Pulmonary artery endothelial cell (primary cell): ENCODE measurements at places on chromosomes 6 and 20. TPM values are rescaled to one million over a fixed set of nuclear protein-coding genes. Genes with fewer than 3 reads are reported as not detected.

DNA sequence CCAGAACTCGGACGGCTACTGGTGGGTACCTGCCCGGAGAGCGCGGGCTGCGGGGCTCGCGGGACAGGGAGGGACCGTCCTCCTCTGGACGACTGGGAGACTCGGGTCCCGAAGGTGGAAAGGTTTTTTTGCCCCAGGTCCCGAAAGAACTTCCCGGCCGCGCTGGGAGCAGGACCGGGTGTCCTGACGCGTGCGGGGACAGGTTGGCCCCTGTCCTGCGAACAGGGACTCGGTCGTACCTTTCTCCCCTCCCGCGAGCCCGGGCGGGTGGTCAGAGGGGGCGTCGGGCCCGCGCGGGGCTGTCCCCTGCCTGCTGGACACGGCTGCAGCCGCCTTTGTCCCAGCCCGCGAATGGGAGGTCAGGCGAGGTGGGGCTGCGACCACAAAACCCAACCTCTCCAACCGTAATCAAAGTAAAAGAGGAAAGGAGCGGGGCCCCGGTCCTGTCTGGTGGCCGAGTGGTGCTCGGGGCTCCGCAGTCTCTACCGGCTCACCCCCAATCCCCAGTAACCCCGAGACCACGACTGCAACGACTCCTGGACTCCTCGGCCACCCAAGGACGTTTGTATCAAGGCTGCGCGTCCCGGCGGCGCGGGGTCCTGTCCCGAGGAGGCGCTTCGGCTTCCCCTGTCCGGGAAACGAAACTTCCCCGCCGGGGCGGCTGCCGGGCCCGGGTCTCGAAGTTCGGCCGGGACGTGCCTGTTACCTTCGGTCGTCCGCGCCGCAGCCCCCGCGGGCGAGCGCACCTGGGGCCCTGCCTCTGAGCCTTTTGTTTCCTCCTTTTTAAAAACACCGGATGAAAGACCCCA lies 798 bp downstream of the DSP start:
- no peak for DNase-seq

DNA sequence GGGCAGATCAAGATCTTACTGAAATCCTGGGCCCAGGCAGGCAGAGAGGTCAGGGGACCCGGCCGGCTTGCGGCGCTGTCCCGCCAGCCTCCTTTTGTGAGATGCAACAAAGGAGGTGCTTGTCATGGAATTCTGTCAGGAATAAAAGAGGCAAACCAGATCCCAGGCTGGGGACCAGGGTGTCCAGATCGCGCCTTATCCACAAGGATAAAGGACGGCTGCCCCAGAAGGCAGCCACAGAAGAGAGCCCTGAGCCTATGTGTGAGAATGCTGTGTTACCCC lies 42.6 kb upstream of the CDH22 start:
- DNase-seq, result no peak

DNA sequence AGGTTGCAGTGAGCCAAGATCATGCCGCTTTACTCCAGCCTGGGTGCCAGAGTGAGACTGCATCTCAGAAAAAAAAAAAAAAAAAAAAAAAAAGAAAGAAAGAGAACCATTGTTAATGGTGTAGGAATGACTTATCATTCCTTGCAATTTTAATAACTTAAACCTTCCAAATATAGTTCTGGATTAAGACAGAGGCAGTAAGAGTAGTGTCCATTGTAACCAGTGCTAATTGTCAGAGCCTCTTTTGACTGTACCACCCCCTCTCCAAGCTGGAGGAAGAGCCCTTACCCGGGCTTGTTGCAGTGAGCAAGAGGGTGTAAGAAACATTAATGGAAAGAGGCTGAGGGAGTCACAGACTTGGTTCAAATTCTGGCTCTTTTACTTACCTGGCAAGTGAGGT lies 53.8 kb downstream of the SASH1 start:
- DNase-seq, result no peak

GRCh38 chr20:31594558-31595379 lies 10.3 kb upstream of the ID1 start:
- no peak for DNase-seq

DNA sequence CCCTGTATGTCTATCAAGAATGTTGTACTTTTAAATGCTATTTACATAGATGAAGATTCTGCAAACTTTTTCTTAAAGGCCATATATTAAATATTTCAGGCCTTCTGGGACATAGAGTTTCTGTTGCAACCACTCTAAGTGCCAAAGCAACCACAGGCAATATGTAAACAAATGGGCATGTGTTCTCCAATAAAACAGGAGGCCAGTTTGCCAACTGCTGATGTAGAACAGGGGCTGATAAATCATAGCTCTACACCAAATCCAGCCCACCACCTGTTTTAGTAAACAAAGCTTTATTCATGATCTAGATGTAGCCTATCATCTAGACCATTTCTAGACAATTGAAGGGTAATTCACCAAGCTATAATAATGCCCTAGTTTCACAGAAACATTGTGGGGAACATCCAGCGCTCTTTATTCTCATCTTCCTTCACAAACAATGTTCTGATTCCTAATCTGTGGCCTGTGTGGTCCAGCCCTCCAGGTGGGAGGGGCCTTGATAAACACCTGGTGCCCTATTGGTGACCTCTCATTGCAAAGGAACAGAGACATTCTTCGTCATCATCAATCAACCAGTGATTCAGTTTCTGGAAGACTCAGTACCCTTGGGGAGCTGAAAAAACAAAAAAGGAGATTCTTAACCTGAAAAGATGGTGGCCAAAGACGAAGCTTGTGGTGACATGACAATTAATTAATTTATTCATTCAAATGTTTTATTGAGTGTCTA lies 80.2 kb downstream of the PREP start:
- no peak for DNase-seq

Gene MAK
- total RNA-seq, result under 0.01 TPM in 1 of 2 replicates, not detected in the other

GRCh38 chr6:87220997-87221396 lies 65.6 kb downstream of the ZNF292 start:
- no peak for DNase-seq

Gene TRIM40
- not detected in 2 replicates for total RNA-seq

DNA sequence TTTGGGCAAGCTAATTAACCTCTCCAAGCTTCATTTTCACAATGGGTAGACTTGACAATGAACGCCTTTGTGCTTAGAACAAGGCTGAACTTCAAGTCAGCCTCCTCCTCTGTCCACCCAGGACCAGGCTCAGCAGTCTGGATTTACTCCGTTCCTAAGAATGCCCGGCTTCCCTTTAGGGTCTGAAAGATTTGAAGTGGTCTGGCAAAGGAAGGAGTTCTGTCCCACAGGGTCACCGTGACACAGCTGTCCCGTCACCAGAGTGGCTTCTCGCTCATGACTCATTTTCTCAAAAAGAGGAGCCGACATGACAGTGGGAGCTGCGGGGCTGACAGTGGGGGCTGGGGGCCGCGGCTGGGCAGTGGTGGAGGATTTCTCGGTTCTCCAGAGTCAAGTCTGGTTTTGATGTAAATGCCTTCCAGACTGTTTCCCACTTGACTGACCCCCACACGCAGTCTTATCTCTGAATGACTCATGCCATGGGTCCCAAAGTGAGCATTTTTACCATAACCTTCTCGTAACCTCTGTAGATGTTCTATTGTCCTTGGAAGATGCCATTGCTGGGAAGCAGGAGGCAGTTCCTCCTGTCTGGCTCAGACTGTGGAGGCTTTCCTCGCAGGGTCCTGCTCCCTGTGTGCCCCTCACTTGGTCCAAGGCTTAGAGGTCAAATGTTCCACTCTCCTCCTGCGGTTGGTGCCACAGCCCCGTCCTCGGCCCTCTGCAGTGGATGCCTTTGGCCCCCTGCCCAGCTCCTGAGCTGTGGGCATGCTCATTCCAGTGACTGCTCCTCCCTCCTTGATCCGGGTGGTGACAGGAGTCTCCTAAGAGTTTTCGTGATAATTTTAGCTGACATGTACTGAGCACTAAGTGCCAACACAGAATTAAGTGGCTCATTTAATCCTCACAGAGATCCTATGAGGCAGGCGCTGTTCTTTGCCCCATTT lies 253.1 kb downstream of the FNDC1 start:
- DNase-seq, result no peak

Gene SRSF12
- total RNA-seq, result 0.25 and 0.46 TPM in 2 replicates

- DNase-seq, result no peak
Observed at GRCh38 chr20:38991814-38992704, 29.9 kb downstream of the DHX35 start.

GRCh38 chr6:7262746-7263518 lies 50.1 kb downstream of the SSR1 start:
- no peak for DNase-seq

GRCh38 chr6:107418118-107418517 lies 41.2 kb downstream of the PDSS2 start:
- DNase-seq, result no peak

GRCh38 chr6:42973926-42974325 lies 5.1 kb downstream of the PEX6 start:
- DNase-seq, result no peak

GRCh38 chr6:135887069-135887468 lies 35.6 kb downstream of the PDE7B start:
- no peak for DNase-seq

GRCh38 chr6:154617175-154617574 lies 106.7 kb upstream of the CNKSR3 start:
- DNase-seq, result no peak

DNA sequence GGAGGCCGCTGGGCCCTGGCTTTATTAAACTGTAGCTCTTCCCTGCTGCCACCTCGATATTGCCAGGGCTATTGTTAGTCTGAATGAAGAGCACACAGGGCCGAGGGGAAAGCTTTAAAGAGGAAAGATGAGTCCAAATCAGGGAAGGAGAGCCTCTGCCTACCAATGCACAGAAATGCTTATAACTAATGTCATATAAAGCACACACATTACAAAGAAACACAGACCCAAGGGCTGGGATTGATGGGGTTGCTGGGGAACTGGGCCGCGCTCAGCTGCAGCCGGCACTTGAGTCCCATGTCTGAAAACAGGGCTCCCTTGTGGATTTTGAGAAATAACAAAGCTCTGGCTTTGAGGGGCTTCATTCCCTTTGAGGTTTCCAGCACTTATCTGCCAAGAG lies 232.6 kb downstream of the CD83 start:
- DNase-seq, result no peak

- peak; percentile 66 for DNase-seq
Observed at GRCh38 chr6:131946992-131947955, 3.9 kb downstream of the CCN2 start.

Gene ZC2HC1B
- total RNA-seq, result not detected in 2 replicates

Gene SLC17A2
- total RNA-seq, result not detected in 2 replicates
